ENCODE measurements at places on chromosomes 11 and 22. TPM values are rescaled to one million over a fixed set of nuclear protein-coding genes. Genes with fewer than 3 reads are reported as not detected.
A peak's percentile ranks its signal among the peaks of the same experiment; 100 is the strongest.

DNA sequence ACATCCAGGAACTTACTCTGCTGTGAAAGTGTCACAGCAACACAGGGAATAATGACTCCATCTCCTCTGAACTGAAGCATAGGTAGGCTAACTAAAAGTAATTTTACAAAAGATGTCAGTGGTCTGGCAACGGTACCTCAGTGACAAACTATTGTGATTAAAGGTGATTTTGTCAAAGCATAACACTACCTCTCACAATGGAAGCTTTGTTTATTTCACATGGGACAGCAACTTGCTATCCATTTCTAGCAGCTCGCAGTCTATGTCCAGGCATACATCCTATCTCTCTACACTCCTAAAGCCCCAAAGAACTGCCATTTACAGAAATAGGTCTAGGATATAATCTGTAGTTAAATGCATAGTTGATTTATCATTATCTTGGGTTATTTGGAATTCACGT, 163.0 kb downstream of the KIRREL3 start:
- DNase-seq, result no peak

DNA sequence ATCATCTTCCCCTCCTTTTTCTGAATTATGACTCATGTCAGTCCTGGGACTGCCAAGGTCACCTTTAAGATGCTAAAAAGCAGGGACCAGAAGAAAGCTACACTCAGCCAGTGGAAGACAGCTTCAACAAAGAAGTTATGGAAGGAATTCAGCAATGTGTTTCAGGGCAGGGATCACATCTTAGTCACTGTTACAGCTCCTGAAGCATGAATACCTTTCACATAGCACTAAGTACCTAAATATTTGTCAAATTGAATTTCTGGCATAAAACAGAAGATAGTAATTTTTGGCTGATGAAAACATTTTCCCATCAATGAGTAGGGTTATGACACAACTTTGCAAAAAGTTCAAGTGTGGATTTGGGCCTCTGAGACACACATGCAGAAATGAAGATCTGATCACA, 5.2 kb downstream of the DDB1 start:
- DNase-seq, result no peak

DNA sequence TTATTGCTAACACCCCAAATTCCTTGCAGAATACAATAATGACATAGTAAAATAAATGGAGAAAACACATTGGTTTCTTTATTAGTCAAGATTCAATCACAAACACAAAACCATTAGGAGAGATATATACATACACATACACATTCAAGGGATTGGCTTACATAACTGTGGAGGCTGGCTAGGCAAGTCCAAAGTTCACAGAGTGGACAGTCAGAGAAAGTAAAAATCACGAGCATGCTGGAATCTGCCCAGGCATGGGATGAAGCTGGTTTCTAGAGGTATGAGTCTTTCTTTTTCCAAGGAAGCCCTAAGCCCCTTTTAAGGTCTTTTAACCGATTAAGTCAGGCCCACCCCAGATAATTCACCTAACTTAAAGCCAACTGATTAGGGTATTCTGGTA, 13.6 kb upstream of the OR56B1 start:
- no peak for DNase-seq

DNA sequence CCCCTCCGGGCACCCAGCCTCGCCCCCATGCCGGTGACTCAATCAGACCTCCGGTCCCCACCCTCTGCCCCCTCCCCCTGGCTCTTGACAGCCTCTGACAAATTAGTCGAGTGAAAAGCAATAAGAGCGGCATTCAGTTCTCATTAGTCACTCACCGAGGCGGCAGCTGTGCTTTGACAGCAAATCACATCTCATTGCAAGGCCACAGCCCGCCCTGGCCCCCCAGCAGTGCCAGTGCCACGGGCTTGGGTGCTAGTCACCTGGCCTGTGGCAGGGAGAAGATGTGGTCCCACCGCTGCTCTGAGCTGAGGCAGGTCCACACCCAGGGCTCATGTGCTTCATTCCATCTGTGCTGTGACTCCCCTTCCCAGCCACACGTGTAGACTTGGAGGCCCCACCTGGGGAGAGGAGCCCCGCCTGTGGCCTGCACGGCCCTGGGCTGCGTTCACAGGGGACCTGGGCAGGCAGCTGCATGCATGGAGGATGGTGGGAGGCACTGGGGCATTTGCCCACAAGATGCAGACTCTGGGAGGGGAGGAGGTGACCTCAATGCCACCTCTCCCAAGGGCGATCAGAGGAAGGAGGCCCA, 7.4 kb upstream of the TH start:
- peak; percentile 93 for DNase-seq

- DNase-seq, result no peak
Measured at GRCh38 chr11:45457649-45458048, 171.5 kb upstream of the SYT13 start.

DNA sequence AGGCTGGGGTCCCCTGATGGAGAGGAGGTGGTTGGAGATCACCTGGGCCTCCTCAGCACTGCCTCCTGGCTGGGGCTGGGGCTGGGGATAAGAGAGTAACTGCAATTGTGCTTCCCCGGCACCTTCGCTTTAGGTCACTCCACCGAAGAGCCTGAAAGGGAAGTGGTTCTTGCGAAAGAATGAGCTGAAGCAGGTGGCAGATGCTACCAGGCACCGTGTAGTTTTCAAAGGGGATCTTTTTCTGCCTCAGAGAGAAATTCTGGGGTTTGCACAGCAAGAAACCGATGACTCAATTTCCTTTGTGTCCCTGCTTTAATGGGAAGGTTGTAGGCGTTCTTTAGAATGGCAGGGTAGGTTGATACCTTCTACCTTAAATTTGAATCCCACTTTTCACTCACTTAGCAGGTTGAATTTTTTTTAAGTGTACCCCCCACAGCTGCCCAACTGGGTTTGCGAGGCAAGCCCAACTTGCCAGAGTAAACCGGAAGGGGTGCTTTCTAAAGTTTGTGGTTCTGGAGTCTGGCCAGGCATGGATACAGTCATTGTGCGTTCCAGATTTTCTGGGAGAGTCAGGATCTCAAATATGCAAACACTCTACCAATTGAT, 5.3 kb downstream of the CD44 start:
- peak; percentile 91 for DNase-seq

- DNase-seq, result no peak
Measured at GRCh38 chr11:78542007-78542406, 32.7 kb downstream of the NARS2 start.

DNA sequence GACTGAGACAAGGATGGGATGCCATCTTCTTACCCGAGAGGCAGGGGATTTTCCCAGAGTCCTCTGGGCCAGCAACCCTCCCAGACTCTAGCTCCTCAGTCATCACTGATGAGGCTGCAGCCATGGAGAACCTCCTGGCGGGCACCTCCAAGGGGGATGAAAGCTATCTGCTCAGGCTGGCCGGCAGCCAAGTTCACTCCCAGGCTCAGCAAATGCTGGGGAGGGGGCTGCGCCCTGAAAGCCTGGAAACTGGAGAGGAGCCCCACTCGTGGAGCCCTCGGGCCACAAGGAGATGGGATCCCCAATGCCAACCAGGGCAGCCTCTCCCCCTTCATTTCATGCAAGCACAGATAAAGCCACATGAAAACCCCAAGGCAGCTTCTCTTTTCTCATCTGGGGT, 75.0 kb downstream of the CACNA1I start:
- DNase-seq, result no peak

DNA sequence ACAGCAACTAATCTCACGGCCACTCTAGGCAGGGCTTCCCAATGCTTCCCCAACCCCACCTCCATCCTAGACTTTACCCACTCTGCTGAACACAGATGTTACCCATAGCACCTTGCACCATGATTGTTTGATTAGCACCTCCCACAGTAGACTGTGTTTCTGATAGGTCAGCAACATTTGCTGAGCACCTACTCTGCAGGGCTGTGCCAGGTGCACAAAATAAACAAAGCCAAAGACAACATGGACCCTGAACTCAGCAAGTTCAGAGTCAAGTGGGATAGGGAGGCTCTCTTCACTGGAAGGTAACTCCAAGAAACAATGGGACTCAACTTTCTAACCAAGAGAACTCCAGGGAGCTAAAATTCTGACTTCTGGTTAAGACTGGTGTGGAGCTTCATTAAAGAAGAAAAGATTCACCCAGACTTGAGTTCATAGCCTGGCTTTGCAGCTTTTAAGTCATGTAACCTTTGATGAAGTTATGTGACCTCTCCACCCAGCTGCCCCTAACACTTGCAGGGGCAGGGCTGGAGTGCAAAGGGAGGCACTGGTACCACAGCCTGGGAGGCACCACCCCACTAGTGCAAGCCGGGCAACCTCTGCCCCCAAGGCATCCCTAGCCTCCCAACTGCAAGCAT, 6.7 kb upstream of the RTN4RL2 start:
- peak; percentile 8 for DNase-seq

DNA sequence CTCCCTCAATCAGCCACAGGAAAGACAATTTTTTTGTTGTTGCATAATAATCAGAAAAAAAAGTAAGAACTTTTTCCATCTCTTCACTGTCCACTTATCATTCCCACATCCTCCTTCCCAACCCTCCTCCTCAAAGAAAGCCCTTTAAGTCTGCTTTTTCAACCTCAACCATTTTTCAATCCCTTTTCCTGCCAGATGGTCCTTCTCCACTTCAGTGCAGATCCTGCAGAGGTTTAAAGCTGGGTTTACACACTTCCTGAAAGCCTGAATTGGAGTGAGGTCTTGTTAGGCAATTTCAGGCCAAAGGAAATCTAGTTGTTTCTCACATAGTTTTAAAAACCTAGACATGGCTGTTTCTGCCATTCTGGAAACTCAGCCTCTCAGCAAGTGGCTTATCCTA, 78.3 kb downstream of the RPL27A start:
- DNase-seq, result no peak

DNA sequence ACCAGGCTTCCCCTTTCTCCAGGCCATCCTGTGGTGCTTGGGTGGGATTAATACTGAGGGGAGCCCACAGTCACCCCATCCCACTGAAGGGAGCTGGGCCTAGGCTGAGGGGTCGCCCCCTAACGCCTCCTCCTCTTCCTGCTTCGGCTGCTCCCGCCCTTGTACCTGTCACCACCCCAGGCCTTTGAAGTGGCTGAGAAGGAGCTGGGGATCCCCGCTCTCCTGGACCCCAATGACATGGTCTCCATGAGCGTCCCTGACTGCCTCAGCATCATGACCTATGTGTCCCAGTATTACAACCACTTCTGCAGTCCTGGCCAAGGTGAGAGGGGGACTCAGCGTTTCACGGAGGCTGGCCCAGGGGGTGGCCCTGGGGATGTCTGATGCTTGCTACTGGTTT, 6.1 kb downstream of the MICALL1 start:
- DNase-seq, result no peak

DNA sequence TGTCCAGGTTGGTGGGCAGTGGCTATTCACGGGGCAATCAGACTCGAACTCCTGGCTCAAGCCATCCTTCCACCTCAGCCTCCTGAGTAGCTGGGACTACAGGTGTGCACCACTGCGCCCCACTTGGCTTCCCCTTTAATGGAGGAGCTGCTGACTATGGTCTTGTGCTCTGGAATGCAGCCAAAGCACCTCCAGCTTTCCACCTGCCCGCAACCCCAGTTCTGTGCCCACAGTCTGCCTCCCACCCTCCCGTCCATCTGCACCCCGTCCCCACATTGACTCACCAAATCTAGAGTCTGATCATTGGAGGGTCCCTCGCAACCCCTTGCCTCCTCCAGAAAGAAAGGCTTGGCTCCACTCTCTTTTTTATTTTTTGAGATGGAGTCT, 41.0 kb downstream of the KCNJ4 start:
- no peak for DNase-seq

DNA sequence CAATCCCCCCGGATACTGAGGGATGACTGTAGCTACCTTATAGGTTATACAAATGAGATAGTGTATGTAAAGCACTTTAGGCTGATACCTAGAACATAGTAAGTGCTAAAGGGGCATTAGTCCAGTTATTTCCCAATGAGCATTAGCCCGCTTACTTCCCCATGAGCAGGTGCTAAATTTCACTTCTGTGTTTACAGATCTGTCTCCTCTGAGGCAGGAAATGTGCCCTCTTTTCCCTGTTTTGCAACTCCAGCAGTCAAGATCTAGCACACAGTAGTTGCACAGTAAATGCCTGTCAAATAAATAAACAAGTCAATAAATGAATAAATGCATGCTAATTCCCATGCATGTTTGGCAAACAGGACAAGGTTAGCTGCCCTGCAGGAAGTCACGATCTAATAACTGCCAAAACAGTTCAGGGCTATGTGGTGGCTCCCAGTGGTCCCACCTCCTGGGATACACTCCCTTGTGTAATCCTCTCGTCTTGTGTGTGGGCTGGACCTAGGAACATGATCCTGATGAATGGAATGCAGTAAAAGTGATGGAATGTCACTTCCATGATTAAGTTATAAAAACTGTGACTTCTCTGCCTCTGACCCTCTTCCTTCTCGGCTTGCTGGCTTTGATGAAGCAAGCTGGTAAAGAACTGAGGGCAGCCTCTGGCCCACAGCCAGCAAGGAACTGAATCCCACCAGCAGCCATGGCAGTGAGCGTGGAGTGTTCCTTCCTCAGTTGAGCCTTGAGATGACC, 459.0 kb downstream of the SOX6 start:
- peak; percentile 89 for DNase-seq

DNA sequence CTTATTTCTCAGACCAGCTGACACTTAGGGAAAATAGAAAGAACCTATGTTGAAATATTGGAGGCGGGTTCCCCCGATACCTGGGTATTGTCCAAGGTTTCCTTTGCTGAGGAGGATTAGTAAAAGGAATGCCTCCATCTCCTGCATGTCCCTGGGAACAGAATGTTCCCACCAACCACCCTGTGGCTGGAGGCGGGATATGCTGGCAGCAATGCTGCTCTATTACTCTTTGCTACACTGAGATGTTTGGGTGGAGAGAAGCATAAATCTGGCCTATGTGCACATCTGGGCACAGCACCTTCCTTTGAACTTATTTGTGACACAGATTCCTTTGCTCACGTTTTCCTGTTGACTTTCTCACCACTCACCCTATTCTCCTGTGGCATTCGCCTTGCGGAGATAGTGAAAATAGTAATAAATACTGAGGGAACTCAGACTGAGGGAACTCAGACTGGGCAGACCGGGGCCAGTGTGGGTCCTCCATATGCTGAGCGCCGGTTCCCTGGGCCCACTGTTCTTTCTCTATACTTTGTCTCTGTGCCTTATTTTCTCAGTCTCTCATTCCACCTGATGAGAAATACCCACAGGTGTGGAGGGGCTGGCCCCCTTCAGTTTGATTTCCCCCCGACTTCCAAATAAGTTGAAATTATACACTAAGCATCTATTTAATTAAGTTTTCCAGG, 32.1 kb downstream of the IGLL1 start:
- no peak for DNase-seq

DNA sequence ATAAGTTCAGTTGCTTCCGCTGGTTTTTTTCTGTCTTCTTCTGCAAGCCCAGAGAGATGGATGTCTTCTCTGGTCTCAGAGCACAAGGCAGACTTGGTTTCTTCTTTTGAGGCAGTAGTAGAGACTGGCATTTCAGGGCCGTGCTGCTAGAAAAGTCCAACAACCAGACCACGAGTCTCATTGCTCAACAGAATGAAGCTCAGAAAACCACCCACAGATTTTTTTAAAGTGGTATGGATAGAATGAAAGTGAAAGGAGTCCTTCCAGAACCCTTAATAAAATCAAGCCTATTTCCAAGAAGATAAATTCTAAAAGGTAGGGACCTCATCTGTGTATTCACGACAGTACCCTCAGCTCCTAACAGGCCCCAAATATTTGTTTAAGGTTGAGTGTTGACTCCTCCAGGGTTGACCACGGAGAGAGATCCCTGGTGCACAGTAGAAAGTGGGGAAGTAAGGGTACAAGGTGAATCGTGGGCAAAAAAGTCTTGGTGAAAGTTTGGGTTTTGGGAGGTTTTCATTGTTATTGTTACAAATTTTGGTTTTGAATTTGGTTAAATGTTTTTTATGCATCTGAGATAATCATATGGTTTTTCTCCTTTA, 43.6 kb upstream of the DDX6 start:
- DNase-seq, result no peak

Gene FOLH1
- not detected for total RNA-seq

Gene GGTLC2
- total RNA-seq, result not detected

Gene SEC14L2
- total RNA-seq, result 60.8 TPM

Gene MMP13
- total RNA-seq, result not detected

Measured in PC-9 (cell line).